ENCODE measurements at places on chromosomes 11 and 22.

DNA sequence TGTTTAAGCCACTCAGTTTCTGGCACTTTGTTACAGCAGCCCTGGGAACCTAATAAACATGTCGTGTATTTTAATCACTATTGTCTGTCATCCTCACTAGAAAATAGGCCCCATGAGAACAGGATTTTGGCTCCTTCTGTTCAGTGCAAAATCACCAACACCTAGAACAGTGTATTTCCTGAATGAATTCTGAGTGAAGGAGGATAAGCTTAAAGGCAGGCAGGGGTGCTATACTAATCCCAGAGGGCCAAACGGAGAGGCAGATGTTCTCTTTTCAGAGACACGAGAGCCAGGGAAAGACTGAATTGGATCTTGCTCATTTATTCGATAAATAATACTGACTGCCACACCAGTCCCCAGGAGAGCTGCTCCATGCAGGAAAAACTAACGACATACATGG lies 10.4 kb downstream of the SMCO4 start:
- DNase-seq: no peak

DNA sequence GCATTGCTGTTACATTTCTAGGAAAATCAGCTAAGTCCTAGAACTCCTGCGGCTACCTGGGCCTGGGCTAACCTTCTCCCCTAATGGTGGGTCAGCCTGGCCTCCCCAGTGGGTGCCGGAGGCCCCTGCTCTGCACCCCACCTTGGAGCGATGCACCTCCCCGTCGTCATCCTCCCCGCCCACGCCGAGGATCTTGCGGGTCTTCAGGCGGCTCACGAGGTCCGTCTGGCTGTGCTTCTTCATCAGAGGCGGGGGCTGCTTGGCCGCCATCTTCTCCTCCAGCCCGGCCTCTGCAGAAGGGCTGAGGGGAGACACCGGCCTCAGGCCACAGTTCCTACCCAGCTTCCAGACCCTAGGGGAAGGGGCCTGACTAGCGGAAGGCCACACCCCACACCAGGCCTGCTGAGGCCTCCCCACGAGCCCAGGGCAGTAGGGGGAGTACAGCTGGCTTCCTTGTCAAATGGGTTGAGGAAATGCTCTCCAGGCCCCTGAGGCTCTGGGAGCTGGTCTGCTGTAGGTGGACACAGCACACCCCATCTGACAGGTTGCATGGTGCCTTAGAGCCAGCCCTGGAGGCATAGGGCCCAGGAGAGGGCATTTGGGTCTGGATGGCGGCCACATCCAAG lies 12.5 kb downstream of the TP53I11 start:
- no peak for DNase-seq

DNA sequence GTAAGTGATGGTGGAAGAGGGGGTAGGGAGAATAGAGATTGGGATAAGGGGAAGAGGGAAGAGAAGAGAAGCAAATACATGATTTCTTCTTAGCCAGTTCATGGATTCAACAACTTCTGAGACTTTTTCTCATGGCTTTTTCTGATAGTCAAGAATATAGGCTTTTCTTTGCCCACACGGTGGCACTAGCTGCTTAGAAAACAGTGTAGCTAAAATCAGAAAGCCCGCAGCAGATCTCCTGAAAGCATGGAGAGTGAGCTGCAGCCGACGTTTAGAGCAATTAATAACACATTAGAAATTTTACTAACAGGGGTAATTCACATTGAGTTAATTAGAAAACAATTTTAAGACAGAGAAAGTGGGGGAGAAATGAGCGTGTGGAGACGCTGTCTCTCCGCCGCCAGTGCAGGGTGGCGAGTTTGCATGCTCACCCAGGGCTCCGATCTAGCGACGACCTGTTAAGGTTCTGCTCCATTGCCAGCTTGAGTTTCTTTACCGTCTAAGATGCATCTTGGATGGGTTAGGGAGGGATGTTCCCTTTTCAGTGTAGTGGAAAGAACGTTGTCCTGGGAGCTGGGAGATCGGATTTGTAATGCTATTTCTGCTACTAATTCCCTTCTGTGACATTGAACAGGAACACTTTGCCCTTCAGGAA lies 3.3 kb upstream of the RAG1 start:
- peak; percentile 63 for DNase-seq

DNA sequence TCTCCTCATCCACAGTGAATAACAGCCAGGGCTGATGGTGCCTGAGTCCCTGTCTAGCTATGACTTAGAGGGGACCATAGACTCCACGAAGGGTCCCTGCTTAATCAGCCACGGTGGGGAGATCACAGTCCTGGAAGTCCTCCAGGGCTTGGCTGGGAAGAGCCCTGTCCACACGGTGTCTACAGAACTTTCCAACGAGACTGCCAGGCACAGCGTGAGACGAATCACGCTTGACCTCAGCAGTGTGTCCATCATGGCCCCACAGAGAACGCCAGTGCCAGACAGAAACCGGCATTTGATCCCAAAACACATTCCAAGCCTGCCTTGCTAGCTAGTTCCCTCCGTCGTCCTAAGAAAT lies 143.4 kb downstream of the CRYBB2 start:
- DNase-seq: no peak

- peak; percentile 47 for DNase-seq
Observed at GRCh38 chr11:122690801-122691548, 35.5 kb downstream of the UBASH3B start.

DNA sequence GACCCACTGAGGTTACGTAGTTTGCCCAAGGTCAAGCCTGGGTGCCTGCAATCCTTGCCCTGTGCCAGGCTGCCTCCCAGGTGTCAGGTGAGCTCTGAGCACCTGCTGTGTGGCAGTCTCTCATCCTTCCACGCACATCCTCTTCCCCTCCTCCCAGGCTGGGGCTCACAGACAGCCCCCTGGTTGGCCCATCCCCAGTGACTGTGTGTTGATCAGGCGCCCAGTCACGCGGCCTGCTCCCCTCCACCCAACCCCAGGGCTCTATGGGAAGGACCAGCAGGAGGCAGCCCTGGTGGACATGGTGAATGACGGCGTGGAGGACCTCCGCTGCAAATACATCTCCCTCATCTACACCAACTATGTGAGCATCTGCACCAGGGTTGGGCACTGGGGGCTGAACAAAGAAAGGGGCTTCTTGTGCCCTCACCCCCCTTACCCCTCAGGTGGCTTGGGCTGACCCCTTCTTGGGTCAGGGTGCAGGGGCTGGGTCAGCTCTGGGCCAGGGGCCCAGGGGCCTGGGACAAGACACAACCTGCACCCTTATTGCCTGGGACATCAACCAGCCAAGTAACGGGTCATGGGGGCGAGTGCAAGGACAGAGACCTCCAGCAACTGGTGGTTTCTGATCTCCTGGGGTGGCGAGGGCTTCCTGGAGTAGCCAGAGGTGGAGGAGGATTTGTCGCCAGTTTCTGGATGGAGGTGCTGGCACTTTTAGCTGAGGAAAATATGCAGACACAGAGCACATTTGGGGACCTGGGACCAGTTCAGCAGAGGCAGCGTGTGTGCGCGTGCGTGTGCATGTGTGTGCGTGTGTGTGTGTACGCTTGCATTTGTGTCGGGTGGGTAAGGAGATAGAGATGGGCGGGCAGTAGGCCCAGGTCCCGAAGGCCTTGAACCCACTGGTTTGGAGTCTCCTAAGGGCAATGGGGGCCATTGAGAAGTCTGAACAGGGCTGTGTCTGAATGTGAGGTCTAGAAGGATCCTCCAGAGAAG lies 1.6 kb downstream of the GSTP1 start:
- no peak for DNase-seq

GRCh38 chr22:37053310-37054055 lies 1.9 kb downstream of the KCTD17 start:
- DNase-seq: no peak

DNA sequence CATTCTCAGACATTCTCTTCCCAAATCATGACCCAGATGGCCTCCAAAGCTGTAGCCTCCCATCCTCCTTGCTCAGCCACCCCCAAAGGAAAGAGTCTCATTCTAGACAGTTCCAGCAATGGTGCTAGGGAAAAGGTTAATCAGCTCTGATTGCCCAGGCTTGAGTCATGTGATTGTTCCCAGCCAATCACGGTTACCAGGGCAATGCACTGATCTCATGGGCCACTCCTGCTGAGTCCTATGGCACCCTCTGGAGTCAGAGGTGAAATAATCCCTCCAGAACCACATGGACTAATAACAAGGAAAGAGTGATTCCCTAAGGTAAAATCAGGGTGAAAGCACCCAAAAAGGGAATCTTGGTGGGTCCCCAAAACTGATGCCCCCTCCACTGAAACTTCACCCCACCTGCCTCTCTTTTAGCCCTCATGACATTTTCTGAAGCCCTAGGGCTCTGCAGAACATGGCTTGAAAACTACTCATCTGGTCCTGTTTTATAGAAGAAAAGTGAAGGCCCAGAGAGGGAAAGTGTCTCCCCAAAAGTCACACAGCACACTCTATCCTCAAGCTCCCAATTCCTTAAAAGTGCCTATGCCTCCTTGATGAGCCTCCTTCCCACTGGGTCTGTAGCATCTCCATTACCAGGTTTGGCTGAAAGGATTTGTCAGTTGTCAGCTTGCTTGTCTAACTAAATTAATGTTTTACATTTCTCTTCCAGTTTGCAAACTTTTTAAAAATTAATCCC lies 203.7 kb downstream of the MN1 start:
- no peak for DNase-seq

- DNase-seq: no peak
Observed at GRCh38 chr11:19083166-19083565, 22.6 kb upstream of the MRGPRX2 start.

GRCh38 chr22:39314251-39314971 lies 5.0 kb downstream of the RPL3 start:
- no peak for DNase-seq

DNA sequence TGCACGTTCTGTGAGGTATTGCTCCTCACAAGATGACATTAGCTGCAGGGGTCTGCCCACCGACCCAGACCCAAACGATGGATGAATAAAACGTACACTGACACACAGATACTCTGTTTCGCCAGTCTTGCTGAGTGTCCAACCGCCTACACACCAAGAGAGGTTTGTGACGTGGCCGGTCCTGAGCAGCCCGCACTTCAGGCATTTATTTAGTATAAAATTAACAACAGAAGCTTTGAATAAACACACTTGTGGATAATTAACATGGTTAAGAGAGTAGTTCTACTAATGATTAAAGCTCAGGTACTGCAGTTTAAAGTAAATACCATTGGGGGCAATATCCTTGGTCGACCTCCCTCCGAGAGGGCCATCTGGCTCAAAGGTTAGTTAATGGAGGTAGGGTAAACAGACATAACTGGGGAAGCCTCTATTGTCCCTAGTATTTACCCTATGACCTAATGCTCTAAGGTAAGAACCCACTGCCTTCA lies 75.7 kb downstream of the CCDC83 start:
- no peak for DNase-seq

All from fibroblast of skin of back (primary cell).